ENCODE measurements at places on chromosomes 3 and 15.

- ATAC-seq: no peak
Measured at GRCh38 chr3:13506239-13506638, 26.1 kb downstream of the HDAC11 start.

- ATAC-seq: no peak
Measured at GRCh38 chr3:126554560-126555525, 3.9 kb downstream of the C3orf22 start.

- ATAC-seq: no peak
Measured at GRCh38 chr3:102474207-102474606, 39.4 kb downstream of the ZPLD1 start.

DNA sequence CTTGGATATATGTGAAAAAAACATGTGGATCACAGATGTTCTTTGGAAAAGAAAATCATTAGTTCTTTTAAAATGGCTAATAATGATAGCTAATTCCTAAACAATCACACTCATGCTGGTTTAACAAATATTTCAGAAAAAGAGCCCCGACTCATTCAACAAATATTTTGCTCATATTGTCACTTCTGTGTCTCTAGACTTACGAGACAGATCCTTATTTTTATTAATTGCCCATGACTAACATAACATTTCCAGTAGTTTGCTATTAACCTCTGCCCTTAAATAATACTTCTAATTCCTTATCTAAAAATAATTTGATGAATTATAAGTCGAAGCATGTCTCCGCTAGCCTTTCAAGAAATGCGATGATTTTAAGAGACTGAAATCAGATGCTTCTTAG lies 70.4 kb downstream of the SATB1 start:
- ATAC-seq: peak; percentile 27

- no peak for ATAC-seq
Measured at GRCh38 chr3:110955301-110955880, 116.2 kb upstream of the NECTIN3 start.

GRCh38 chr15:89067751-89068150 lies 20.5 kb upstream of the ABHD2 start:
- ATAC-seq: no peak

DNA sequence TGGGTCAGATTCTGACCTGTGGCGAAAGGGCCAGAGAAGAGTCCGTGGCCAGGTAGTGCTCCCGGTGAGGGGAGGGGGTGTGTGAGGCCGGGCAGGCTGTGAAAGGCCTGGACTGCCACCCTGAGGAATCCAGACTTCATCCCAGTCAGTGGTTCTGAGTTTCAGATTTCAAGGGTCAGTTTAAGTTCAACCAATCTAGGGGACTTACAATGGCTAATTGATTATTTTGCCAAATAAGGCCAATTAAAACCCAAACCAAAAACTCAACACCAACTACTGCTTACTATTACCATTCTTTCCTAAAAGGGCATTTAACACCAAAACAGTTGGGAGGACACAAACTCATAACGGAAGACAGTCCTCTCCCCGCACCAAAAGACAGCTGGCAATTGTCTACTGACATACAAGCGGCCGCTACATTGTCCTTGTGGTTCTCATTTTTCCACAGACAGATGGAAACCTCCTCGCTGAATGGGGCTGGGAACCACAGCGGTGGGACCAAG lies 30.5 kb downstream of the TMEM44 start:
- ATAC-seq: peak; percentile 33

GRCh38 chr3:17040990-17041377 lies 156.2 kb downstream of the PLCL2 start:
- no peak for ATAC-seq

- ATAC-seq: no peak
Measured at GRCh38 chr15:58549013-58549784, 117.4 kb downstream of the LIPC start.

GRCh38 chr3:14179114-14179465 lies 473 bp downstream of the LSM3 start:
- ATAC-seq: no peak

DNA sequence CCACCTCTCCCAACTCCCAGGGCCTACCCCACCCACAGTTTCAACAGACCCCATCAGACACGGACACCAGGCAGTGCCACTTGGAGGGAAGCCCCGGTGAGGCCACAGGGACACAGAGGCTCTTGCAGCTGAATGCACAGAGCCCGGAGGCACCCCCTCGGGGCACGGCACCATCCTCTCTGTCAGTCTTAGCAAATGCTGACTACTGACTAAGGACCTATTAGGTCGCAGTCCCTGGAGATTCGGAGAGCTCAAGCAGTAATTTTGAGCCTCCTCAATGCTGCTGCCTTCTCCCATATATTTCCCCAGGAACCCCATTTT lies 79.9 kb downstream of the VGLL4 start:
- ATAC-seq: no peak

- no peak for ATAC-seq
Measured at GRCh38 chr3:113285226-113285625, 73.9 kb downstream of the BOC start.

DNA sequence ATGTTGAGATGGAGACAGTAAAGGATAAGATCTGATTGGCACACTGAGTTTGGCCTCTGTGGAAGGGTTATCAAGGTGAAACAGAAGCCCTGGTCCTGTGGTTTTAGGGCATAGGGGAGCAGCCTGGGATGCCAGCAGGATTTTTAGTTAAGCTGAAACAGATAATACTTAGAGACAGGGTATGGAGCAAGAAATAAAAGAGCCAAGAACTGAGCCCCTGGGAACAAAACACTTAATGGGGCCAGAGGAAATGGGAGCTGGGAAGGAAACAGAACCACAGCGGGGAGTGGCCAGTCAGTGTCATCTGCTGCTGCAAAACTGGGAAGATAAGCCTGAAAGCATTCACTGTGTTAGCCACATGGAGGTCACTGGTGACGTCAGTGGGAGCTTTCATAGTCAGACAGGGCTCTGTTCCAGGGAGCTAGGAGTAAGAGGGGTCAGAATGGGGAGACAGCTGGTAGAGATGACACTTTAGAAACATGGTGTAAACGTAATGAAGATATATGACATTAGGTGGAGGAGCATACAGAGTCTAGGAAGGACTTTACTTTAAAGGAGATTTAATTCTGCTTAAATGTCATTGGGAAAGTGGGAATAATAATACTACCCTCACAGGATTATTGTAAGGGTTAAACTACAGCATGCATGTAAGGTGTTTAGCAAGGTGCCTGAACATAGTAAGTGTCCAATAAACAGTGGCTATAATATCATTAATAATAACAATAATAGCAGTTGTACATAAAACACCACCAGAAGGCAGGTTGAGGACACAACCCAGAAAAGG lies 172.7 kb upstream of the CTNNB1 start:
- ATAC-seq: peak; percentile 20

- peak; percentile 82 for ATAC-seq
Measured at GRCh38 chr3:16494814-16495431, 18.6 kb downstream of the RFTN1 start.

DNA sequence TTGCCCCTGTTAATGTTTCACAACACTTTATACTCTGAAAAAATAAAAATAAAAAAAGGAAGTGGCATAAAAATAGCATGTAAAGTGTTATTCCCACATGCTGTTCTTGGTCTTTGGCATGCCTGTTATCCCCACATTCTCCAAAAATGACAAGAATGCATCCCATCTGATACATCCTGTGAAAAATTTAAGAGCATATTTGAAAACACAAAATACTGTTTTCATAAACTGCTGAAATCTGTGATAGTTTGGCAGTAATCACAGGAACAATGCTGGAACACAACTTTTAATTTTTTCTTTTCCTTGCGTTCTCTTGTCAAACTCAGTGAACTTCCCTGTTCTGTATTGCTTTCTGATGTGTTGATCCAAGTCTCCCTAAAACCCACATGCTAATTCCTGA lies 288.8 kb downstream of the ROBO2 start:
- ATAC-seq: no peak

- no peak for ATAC-seq
Measured at GRCh38 chr3:88101142-88101541, 42.1 kb downstream of the ZNF654 start.

GRCh38 chr3:159146856-159147435 lies 345.1 kb downstream of the MFSD1 start:
- no peak for ATAC-seq

- no peak for ATAC-seq
Measured at GRCh38 chr3:69888943-69889315, 110.6 kb upstream of the SAMMSON start.

DNA sequence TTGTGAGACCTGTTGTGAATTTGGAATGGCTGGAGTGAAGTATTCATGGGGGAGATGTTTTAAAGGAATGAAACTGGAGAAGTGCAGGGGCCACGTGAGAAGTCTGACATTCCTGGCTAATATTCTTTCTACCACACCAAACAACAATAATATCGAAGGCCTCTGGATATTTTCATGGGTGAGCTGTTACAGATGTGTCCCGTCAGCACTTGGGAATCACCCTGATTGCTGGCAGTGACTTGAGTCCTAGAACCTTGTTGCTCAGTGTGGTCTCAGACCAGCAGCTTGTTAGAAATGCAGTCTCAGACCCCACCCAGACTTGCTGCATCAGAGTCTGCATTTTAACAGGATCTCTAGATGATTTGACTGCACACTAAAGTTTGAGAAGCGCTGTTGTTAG lies 113.8 kb downstream of the ITPR1 start:
- no peak for ATAC-seq

GRCh38 chr3:57147071-57147470 lies 18.1 kb downstream of the IL17RD start:
- no peak for ATAC-seq

DNA sequence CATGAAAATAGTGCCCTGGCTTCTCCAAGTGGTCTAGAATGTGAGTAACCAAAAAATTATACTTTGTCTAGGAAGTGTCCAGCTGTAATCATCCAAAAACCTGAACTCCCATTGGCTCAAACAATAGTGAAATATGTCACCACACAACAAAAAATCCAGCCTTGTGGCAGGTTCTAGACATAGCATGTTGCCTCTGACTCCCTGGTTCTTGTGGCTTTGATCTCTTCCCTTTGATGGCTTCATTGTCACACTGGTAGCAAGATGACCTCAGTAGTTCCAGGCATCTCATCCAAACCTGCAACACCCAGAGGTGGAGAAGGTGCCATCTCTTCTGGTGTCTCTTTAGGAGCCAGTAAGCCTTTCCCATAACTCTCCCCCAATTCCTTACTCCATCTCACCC lies 74.7 kb downstream of the CMSS1 start:
- ATAC-seq: no peak

DNA sequence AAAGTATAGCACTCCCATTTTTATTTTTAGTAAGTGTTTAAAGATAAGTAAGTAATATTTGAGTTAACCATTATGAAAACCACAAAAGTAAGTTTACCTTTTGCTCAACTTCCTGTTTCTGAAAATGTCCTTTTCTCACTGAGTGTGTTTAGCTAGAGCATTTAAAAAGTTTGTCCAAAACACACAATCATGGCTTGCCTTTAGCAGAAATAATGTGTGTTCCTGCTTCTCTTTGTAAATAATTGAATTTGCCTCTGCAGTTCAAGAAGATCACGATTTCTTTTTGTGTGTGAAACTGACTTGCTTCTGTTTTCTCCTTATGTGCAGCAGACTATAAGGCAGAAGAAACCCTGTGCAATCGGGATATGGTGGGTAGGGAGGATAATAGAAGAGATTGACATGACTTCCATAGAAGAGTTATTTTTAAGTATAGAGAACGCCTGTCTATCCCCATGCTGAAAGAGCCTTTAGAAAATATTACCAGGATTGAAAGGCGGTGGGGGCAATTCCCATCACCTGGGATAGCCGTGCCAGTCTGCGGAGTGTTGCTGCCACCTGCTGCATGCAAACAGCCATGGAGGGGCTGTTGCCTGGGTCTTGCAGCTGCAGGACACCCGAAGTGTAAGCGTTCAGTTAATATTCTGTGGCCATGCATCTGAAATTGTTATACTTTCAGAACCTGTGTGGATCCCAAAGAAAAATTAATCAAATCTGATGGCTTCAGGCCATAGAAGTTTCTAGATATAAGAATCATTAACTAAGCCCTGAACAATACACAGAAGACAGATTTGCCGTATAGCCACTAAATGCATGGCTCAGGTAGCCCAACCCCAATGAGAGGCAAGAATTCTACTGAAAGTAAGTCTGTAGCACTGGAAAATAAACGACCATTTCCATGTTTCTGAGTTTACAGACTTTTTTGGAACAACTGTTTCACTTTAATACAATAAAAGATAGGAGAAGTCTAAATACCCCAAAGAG lies 2.4 kb upstream of the CD96 start:
- ATAC-seq: peak; percentile 99
